ENCODE measurements at places on chromosomes 5 and 9. TPM values are rescaled to one million over a fixed set of nuclear protein-coding genes. Genes with fewer than 3 reads are reported as not detected.

DNA sequence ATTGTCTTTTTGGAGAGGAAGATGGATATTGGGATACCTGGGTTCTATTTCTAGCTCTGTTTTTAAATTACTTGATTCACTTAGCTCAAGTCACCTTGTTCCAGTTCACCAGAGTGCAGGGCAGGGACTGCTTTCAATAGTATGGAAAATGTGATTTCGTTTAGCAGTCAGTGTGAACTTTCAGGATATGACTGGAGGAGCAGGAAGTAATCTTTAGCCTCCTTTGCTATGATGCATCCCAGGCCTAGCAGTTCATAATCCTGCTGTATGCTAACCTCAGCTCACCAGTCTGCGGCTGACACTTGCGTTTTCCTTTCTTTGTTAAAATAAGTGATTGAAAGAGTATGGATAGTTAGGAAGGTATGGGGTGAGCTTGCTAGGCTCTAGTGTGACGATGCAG is 169.7 kb downstream of the ARHGAP26 start:
- peaks cover 4% of the 10 kb centered on the region for H3K36me3 ChIP-seq
- no peak for DNase-seq
- no peak overlapping the region for H3K4me3 ChIP-seq
- H3K27ac ChIP-seq, result no peak overlapping the region

- H3K4me1 ChIP-seq, result peaks cover 5% of the 10 kb centered on the region
- no peaks in the 10 kb centered on the region for H3K27me3 ChIP-seq
- no peak overlapping the region for H3K4me3 ChIP-seq
- no peak for DNase-seq
These were observed 67.5 kb downstream of the HSPA4 start for GRCh38 chr5:133119233-133119711.

Gene PCDHA11
- not detected for total RNA-seq

Gene FBP2
- total RNA-seq, result not detected

Gene CER1
- total RNA-seq, result not detected

Gene IL5
- 1.5 TPM for total RNA-seq

Gene PDCD1LG2
- total RNA-seq, result 1.4 TPM

Gene ITK
- 251 TPM for total RNA-seq

Gene FOXD4
- 0.22 TPM for total RNA-seq

All from activated T-helper 1 cell treated with anti-CD3 and anti-CD28 coated beads, Interleukin-12 subunit alpha, Interleukin-12 subunit beta, Interleukin-2, Interleukin-4 antibody, amounts not matched to agents 30 ng/mL and 10 ng/mL and 1 ng/mL, durations not matched to agents 14 hours and 24 hours and 36 hours (primary cell).